ENCODE measurements at places on chromosomes 5 and 9. TPM values are rescaled to one million over a fixed set of nuclear protein-coding genes. Genes with fewer than 3 reads are reported as not detected.

NSG2 gene
- total RNA-seq = not detected

LCN1 gene
- total RNA-seq = not detected

DNA sequence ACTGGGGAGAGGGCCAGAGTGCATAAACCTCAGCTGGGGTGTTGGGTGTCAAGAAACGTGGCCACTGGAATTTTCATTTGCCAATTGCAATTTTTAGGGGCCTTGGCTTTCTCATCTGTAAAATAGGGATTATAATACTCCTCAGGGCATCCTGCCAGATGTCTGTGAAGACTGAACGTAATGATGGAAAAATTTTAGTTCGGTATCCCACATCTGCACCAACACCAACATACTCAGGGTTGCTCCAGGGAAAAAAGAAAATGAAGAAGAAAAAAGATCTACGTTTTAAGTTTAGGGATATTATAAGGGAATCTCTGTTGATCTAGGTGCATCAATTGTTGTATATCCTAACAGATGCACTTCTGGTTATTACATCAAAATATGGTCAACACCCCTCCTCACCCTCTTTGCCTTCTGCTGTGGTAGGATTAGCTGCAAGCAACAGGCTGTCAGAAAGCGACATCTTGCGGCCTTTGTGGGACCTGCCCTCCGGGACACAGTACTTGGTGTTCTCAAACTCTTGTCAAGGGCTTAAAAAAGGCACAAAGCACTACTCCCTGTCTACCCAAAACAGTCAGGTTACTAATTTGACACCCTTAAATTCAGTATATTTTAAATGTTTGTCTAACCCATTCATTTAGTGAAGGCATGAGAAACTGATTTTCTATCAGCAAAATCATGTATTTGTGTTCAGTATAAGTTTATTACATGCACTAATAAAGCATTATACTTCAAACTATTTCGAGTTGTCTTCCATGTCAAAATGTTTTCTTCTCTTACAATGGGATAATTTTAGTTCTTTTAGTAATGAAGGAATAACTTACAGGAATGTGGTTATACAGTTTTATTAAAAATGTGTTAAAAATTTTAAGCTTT is 8.3 kb upstream of the TBC1D2 start:
- no peaks in the 10 kb centered on the region for H3K36me3 ChIP-seq
- H3K27me3 ChIP-seq = peaks cover 9% of the 10 kb centered on the region
- no peak overlapping the region for H3K4me3 ChIP-seq
- H3K4me1 ChIP-seq = no peaks in the 10 kb centered on the region
- DNase-seq = peak; percentile 72

C9orf153 gene
- not detected for total RNA-seq

- H3K27me3 ChIP-seq = no peaks in the 10 kb centered on the region
- no peaks in the 10 kb centered on the region for H3K4me1 ChIP-seq
- no peak overlapping the region for H3K4me3 ChIP-seq
Measured at GRCh38 chr5:167503926-167504720, 787.3 kb upstream of the WWC1 start.

- H3K4me1 ChIP-seq = peaks cover 5% of the 10 kb centered on the region
- H3K36me3 ChIP-seq = no peaks in the 10 kb centered on the region
- H3K4me3 ChIP-seq = no peak overlapping the region
- no peak overlapping the region for H3K27ac ChIP-seq
- no peak for DNase-seq
Measured at GRCh38 chr5:157947156-157947555, 88.2 kb upstream of the CLINT1 start.

DNA sequence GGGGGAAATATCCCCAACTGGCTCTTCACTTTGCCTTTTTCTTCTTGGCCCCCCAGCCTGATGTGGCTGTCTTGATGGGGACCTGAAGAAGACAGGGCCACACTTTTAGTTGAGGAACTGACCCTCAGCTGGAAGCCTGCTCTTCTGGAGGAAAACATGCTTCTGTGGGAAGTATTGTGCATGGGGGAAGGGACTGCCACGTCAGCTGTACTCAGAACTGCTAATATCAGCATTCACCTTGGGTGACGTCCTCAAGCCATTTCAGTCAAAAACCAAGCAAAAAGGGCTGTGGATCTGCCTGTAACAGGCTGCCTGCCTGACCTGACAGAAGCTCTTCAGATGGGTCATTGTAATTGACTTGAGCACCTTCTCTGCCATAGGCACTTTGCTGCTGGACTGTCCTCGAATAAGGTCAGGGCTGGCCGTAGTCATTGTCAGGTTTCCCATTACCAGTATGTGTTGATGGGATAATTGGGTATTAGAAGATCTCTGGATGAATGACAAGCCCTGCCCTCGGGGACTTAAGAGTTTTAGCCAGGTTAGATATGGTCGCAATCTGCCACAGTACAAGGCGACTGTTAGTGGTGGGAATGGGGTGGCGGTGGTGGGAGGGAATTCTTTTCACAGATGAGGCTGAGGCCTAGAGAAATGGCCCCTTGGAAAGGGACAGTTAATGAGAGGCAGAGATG is 10.4 kb downstream of the RAI14 start:
- H3K27me3 ChIP-seq = no peaks in the 10 kb centered on the region
- H3K36me3 ChIP-seq = no peaks in the 10 kb centered on the region
- H3K27ac ChIP-seq = no peak overlapping the region

CCDC192 gene
- total RNA-seq = not detected

DNA sequence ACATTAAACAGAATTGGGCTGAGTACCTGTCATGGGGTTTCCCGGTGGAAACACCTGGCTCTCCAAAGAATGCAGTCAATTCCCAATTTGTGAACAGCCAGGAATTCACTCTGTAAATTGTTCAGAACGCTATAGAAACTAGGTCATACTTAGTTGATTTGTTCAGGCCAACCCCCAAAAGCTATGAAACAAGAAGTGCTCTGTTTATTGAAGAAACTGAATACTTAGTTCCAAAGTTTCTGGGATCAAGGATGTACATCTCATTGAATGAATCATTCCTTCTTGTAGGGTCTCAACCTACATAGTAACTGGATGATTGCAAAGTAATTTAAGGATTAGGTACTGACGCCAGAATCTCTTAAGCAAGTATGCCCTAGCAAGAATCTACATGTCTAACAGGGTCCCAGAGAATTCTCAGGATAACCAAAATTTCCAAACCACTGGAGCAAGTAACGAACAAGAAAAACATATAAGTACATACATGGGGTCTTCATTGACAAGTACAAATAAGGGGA is 659 bp upstream of the TUSC1 start:
- peaks cover 14% of the 10 kb centered on the region for H3K27me3 ChIP-seq
- H3K4me1 ChIP-seq = no peaks in the 10 kb centered on the region
- H3K27ac ChIP-seq = no peak overlapping the region
- no peaks in the 10 kb centered on the region for H3K36me3 ChIP-seq
- no peak for DNase-seq

DNA sequence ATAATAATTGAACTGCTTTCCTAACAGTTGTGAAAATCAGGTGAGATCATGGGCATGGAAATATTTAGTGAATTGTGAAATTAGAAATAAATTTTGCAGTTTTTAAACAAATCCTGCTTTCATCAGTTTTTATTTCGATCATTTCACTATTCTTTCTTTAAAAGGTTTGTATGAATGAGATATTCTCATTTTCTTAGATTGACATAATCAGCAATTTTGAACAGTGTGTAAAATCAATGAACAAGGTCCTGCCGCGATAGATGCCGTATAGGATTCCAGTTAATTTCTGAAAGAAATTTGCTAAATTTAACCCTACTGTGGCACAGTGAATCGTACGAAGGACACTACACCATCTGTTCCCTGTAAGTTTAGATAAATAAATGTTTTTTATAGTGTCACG is 7.5 kb downstream of the RAD23B start:
- no peaks in the 10 kb centered on the region for H3K27me3 ChIP-seq
- peaks cover 68% of the 10 kb centered on the region for H3K4me1 ChIP-seq
- H3K4me3 ChIP-seq = no peak overlapping the region
- H3K36me3 ChIP-seq = peaks cover 6% of the 10 kb centered on the region
- no peak overlapping the region for H3K27ac ChIP-seq

- H3K27ac ChIP-seq = no peak overlapping the region
- DNase-seq = no peak
- H3K4me3 ChIP-seq = no peak overlapping the region
- no peaks in the 10 kb centered on the region for H3K36me3 ChIP-seq
- no peaks in the 10 kb centered on the region for H3K4me1 ChIP-seq
Measured at GRCh38 chr9:78559449-78559885, 262.5 kb downstream of the PSAT1 start.

GZMA gene
- 88.1 TPM for total RNA-seq

- H3K36me3 ChIP-seq = no peaks in the 10 kb centered on the region
- H3K4me1 ChIP-seq = no peaks in the 10 kb centered on the region
- DNase-seq = no peak
- peaks cover 12% of the 10 kb centered on the region for H3K27me3 ChIP-seq
- no peak overlapping the region for H3K27ac ChIP-seq
Measured at GRCh38 chr5:134420343-134420742, 8.7 kb upstream of the CDKN2AIPNL start.

FAM81B gene
- not detected for total RNA-seq

DNA sequence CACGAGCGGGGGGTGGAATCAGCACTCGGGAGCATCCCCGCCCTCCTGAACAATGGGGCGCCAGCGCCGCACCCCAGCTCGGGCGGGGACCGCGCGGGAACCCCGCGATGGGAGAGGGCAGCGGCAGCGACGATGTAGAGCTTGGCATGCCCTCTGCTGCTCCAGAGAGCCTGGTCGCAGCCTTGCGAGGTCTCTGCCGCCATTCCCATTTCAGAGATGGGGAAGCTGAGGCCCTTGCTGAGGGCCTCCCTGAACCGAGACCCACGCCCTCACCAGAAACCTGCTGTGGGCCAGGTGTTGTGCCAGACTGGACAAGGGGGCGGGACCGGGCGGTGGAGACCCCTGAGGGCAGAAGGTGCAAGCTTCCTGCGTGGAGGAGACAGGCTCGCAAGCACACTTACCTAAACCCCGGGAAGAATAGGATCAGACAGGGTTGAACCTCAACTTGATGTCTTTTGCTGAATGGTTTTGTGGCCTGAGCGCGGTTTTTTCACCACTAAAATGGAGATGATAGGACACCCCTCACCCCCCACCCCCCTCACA is 647 bp upstream of the MEGF9 start:
- H3K36me3 ChIP-seq = no peaks in the 10 kb centered on the region
- no peak overlapping the region for H3K27ac ChIP-seq

All from activated T-helper 1 cell treated with anti-CD3 and anti-CD28 coated beads, Interleukin-12 subunit alpha, Interleukin-12 subunit beta, Interleukin-2, Interleukin-4 antibody, amounts not matched to agents 30 ng/mL and 10 ng/mL and 1 ng/mL, durations not matched to agents 14 hours and 24 hours and 36 hours (primary cell).